ENCODE measurements at places on chromosomes 5 and 9.

GRCh38 chr5:96972599-96973334 is 36.9 kb downstream of the LNPEP start:
- DNase-seq = no peak

DNA sequence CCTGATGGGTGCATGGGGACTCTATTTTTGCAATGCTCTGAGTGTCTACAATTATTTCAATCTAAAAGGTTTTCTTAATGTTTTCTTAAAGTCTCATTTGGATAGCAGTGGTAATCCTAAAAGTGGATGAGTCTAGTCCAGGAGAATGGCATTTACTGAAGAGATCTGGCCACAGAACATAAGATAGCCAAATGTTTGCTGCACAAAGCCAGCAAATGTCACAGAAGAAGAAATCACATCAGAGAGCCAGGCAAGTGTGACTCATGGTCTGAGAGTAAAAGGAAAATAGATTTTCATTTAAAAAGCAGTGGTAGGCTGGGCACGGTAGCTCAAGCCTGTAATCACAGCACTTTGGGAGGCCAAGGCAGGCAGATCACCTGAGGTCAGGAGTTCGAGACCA is 352.7 kb upstream of the GRAMD2B start:
- DNase-seq = no peak

- DNase-seq = no peak
Measured at GRCh38 chr5:16934677-16935153, 1.4 kb downstream of the MYO10 start.

GRCh38 chr9:104227108-104227507 is 133.0 kb downstream of the SMC2 start:
- no peak for DNase-seq

DNA sequence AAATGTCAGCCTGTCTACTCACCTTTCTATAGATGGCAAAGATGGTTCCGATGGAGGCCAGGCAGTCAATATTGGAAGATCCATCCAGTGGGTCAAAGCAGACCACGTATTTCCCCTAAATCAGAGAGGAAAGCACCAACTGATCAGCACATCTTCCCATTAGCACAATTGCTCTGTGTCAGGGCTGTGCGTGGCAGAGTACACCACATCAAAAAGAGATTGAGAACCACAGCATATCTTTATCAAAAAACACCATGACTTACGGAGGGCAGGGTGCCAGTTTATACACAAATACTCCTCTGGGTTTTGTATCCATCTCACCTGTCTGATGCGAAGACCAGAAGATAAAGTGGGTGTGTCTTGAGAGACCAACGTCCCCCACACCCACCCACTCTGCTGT is 9.1 kb downstream of the FBP2 start:
- DNase-seq = no peak

DNA sequence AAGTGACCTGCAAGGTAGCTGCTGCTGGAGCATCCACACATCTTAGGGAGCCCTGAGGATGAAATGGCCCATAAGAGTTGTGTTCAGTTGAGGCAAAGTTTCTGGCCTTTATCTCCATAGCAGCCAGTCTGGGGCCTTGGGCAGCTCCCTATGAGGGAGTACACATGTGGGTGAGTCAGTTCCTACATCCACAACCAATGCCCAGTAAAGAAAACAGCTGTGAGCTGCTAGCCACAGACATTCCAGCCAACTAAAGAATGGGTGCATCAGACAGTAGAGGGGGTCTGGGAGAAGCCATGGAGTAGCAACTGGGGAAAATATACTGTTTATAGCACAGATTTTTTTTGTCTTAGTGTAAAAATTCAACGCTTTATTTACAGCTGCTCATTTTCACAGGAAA is 720.7 kb downstream of the TLE1 start:
- no peak for DNase-seq

DNA sequence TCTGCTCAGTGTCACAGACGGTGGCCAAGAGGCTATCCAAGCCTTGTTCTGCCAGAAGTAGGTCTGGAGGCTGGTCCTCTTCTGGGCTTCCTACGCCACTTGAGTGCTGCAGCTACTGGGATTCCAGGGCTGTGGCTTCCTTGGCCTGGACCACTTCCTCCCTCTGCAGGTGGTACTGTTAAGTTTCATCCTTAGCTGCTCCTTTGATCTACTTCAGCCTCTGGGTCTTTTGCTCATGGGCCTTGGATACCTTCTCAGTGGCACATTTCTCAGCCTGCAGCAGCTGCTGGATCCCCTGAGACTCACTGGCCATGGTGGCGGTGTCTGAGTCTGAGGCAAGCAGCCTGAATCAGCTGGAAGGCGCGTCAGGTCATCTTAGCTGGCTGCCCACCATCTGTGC is 10.3 kb downstream of the CNOT8 start:
- no peak for DNase-seq

GRCh38 chr5:140284013-140284412 is 18.9 kb downstream of the PFDN1 start:
- DNase-seq = no peak

- no peak for DNase-seq
Measured at GRCh38 chr5:129459450-129459776, 685 bp upstream of the ADAMTS19 start.

DNA sequence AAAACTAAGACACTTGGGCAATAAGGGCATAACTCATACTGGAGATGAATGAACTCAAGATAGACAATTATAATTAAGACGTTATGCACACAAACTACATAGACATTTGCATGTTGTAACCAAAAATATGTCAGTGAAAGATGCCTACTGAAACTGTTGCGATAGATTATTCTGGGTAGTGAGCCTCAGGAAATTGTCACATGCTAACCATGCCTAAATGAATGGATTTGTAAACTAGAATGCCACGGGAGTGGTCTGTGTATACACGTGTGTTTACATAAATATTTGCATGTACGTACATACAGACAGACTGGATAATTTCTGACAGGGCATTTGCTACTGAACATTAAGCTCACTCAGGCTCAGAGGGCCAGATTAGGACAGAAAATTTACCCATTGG is 1.2 kb downstream of the NIPSNAP3B start:
- DNase-seq = no peak

- DNase-seq = no peak
Measured at GRCh38 chr5:16909464-16909863, 26.6 kb downstream of the MYO10 start.

DNA sequence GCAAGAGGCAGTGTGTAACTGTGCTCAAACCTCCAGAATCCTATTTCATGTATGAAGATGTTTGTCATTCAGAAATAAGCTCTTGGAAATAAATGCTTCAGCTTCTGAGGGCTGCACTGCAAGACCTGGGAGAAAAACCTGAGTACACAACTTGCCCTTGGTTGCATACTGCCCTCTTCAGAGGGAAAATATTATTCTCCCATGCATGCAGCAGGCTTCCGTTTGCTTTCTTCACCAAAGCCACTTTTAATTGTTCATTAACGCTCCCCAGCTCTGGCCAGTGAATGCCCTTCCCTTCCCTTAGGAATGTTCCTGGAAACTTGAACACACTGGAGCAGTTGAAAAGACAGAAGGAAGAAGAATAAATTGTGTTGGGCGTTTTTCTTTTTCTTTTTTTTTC is 2.5 kb upstream of the WHRN start:
- DNase-seq = no peak

DNA sequence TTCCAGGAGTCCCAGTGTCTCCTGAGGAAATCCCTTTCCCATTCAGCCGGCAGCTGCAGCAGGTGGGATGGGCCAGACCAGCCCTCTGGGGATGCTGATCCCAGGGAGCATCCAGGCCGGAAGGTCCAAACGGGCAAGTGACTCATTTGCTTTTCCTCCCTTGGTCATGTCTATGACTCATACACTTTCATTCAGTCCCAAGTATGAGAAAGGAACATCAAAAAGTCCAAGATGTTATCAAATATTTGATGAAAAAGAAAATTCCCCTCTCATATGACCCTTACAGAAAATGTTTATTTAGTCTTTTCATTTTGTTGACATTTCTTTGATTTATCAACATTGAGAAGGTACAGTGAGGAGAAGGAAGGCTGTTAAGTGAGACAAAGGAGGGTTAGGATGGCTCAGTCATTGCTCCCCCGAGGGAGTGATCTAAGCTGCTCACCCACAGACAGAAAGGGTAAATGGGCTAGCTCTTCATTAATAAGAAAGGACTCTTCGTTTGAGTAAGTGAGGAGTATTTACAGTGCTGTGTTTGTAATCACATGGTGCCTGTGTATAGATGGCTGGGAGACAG is 117.6 kb upstream of the ANKRD55 start:
- DNase-seq = no peak

DNA sequence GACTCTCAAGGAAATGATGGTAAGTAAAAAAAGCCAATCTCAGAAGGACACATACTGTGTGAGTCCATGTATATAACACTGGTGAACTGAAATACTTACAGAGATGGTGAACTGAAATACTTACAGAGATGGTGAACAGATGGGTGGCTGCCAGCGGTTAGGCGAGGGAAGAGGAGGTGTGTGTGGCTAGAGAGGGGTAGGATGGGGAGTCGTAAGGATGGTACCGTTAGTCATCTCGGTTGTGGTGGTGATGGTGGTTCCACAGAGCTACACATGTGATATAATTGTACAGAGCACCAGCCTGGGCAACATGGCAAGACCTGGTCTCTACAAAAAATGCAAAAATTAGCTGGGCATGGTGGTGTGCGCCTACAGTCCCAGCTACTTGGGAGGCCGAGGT is 113.6 kb upstream of the RAPGEF1 start:
- DNase-seq = no peak

DNA sequence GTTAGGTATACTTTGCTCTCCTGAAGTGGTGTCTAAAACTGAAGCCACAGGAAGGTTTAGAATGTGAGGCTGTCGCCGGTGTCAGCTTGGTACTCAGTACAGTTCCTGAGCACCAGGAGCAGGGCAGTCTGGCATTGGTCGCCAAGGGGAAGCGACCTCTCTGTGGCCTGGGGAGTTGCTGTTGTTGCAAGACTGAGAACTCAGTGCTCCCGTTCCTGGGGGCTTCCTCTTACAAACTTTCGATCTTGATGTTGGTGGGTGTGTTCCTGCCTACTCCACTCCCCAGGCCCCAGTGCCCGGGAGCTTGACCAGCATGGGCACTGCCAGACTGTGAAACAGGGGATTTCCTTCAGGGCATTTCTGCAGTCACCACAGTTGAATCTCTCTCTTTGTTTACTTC is 52.4 kb upstream of the PPARGC1B start:
- DNase-seq = no peak

DNA sequence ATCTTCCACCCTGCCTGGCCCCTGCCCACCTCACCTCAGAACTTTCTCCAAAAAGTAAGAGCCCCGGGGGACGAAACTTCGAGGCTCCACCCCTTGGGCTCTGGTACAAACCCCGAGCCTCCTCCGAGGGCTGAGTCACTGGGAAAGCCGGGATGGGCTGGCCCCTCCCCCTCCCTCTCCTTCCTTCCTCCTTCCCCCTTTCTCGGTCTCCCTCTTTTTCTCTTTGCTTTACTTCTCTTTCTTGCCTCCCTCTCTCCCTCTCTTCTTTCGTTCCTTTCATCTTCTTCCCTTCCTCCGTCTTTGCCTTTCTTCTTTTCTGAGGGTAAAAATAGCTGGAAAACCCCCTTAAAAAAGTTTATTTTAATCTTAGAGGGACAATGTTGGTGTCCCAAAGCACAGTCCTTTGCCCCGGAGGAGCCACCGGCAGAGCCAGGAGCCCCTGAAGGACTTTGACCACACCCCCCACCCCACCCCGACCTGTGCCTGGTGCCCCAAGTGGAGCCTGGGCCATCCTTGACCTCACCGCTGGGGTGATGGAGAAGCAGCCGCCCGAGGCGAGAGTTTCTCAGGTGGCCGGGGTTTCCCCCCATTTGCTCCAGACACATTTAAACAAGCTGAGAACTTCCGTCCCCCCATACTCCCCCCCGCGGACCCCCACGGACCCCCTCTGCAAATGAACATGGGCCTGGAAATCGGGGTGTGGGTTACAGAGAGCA is 5.7 kb upstream of the NOTCH1 start:
- no peak for DNase-seq

Data from stimulated activated CD4-positive, alpha-beta T cell treated with anti-CD3 and anti-CD28 coated beads, Interleukin-4, amount 100 ng/mL, for 1 hour (primary cell).